Mucosa of gallbladder (tissue), 1 donor: ENCODE measurements at places on chromosomes 2 and 18. TPM values are rescaled to one million over a fixed set of nuclear protein-coding genes. Genes with fewer than 3 reads are reported as not detected.

Gene GCG
- 0.17 TPM for total RNA-seq

Gene LOXHD1
- total RNA-seq, result 0.12 TPM

Gene PTH2R
- 1.1 TPM for total RNA-seq

DNA sequence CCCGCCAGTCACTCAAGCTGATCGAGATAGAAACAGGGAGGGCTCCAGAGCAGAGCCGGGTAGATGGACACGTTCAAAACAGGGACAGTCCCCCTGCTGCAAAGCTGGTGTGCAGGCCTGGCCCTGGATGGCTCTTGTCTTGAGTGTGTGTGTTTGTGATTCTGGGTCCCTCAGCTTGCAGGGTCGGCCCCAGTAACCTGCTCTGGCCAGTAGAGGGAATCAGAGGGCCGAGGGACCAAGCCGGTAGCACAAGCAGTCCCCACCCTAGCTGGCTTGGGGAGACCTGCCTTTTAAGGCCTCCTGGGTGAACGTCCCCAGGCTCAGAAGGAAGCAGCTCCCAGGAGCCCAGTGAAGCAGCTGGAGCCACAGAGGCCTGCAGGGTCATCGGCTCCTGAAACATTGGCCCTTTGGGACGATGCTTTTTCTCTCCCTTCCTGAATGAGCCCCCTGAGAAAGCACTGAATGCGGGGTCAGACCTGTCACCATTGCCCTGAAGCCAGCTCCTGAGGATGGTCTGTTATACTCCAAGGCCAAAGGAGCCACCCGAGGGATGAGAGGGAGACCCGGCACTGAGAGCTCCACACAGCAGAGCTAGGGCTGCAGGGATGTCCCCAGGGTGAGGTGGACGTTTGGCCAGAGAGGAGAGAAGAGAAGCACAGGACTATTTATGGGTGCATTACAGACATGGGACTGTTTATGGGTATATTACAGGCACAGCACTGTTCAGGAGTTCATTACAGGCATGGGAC is 15.4 kb upstream of the MLPH start:
- DNase-seq, result no peak

Gene SLC35G4
- not detected for total RNA-seq

DNA sequence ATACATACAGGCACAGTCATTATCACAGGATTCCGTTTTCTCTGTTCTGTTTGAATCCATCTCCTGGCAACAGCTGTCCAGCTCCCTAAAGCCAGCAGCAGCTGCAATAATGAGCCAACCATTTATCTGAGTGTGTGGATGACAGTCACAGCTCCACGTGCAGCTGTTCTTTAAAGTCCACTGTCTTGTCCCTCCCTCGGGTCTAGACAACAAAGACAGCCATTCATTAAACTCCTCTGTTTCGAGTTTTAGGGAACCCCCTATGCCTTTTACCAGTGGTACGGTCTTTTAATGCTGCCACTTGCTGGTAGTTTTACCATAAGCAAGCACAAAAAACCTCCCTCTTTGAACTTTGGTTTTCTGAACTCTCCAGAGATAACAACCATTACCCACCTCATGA is 16.0 kb upstream of the MSGN1 start:
- no peak for DNase-seq

Gene RETREG2
- 116 TPM for total RNA-seq

DNA sequence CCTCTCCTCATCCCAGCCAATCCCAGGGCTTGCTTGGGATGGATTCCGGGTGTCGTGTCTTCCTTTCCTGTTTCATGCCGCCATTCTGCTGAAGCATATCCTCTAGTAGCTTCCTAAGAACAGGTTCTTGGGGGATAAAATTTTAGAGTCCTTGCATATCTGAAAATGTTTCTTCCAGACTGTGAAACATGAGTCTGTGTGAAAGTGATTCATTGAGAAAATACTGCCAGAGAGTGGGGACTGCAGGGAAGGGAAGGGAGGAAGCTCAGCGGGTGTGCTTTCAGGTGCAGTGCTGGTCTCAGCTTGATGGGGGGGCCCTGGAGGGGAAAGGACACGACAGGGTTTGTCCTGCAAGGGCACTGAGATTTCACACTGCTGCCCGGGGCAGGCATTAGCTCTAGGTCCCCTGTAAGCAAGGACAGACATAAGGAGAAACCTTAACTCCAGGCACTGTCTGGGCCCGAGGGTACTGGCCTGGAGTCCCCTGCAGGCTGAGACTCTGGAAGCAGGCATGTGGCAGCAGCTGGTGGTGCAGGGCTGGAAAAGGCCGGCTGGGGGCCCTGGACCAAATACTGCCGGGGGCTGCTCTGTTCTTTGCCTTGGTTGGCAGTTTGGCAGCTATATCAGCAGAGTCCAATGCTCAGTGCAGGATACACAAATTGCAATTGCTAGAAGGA is 97.6 kb upstream of the HS6ST1 start:
- DNase-seq, result peak; percentile 8

DNA sequence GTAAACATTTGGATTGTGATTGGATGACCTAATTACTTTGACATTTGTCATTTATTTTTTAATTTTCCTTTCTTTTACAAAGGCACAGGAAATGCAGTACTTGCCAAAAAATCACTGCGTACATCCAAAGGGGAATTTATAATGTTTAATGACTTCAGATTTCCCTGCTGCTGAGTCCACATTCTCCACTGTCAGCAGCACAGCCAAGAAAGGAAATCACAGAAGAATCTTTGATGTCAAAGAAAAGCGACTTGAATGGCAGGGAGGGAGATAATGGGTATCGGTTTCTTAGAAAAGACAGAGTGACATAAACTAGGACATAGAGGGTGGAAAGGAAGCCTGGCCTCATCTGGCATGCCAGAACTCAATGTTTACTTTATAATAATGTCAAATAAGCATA is 41.4 kb upstream of the COPS8 start:
- no peak for DNase-seq

Gene LRP2
- 13.6 TPM for total RNA-seq

DNA sequence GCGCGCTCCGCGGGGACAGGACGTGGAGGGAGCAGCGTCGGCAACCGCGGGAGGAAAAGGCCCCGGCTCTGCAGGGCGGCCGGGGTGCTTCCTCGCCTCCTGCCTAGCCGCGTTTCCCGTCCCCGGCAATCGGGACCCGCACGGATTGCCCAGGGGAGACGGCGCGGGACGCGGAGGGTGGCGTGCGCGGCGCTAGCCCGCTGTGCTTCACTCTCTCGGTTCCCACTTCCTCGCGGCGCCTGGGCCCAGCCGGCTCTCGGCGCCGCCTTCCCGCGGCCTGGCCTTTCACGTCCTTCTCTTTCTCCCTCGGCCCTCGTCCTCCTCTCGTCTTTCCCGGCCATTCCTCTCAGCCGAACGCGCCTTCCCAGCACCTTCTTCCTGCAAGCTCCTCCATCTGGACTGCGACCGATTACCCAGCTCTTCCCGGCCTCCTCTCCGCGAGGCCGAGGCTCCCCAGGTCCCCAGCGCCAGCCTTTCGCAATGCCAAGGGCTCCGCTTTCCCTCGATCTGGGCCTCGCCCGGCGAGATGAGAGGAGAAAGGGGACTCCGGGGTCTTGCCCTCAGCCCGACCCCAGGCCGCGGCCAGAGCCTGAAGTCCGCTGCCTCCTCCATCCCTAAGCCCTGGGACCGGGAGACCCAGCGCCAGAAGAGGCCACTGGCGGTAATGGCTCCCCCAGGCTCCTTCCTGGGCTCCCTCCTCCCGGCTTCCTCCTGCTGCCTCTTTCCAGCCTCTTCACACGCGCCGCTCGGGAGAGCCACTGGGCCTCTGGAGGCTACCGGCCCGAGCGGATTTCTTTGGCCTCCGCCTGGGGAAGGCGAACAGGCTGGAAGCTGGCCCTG is 34.3 kb upstream of the ATP6V1B1 start:
- no peak for DNase-seq

Gene TACR1
- 0.83 TPM for total RNA-seq

DNA sequence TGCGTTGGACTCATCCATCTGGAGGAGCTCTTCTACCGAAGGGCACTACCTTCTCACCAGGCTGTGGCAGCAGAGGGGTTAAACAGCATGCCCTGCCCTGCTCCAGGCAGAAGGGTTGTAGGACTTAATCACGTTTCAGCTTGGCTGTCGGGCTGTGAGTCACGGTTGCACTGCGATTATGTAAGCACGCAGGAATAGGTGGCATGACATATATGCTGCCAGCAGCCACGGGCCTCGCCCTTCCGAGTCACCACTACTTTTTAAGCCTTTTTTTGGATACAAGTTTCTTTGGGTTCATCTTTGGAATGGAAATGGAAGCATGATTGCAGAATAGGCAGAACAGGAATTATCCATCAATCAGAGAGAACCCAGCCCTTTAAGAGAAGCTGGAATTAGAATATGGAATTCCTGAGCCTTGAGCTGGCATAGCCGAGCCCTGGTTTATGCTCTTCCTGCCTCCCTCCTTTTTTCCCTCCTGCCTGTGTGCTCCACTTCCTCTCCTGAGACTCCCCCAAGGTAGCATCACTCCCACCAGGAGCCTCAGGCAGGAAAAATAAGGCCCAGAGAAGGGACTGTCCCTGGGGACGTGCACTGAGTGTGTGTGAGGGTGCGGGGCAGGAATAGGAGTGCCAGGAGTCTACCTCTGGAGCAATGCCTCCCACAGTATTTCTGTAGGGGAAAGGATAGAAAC is 86.8 kb downstream of the SEMA4F start:
- peak; percentile 67 for DNase-seq

DNA sequence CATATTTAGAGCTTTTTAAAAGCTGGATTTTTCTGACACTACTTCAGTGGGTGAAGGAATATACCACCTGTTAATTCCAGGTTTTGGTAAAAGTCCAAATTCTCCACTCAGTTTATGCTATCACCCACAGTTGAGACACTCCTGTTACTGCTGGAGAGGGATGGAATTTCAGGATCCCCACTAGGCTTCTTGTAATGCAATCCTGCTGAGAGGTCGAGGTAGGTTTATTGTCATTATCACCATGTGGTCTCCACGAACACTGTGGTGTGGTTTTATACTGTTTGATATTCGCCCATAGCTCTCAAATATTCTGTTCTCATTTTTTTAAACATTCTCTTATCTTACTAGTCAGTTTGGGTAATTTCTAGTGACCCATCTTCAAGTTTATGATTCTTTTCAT is 167.9 kb downstream of the CCDC102B start:
- no peak for DNase-seq

Gene REL
- 14.0 TPM for total RNA-seq

Gene DSC2
- 12.6 TPM for total RNA-seq

GRCh38 chr2:20061476-20061875 is 10.0 kb upstream of the LAPTM4A start:
- DNase-seq, result no peak

- no peak for DNase-seq
These were observed 2.2 kb downstream of the STON1 start for GRCh38 chr2:48532174-48532573.

Gene INHBB
- total RNA-seq, result 1.1 TPM

Gene ICOS
- 0.98 TPM for total RNA-seq

DNA sequence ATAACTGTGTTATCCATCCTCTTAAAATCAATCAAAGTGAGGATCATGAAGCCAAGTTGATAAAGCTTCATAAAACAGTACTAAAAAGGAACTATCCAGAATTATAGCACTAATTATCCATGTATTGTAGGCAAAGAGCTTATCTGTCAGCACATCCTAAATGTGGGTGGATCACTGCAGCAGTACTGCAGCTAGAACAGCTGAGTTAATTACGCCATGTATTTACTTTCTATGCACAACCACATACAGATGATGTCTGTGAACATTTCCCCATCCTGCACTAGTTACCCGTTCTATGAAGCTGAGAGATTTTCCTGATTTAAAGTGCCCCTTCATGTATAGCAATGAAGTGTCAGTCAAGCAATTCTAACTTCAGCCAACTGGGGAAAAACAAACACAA is 96.6 kb downstream of the RAPH1 start:
- no peak for DNase-seq

DNA sequence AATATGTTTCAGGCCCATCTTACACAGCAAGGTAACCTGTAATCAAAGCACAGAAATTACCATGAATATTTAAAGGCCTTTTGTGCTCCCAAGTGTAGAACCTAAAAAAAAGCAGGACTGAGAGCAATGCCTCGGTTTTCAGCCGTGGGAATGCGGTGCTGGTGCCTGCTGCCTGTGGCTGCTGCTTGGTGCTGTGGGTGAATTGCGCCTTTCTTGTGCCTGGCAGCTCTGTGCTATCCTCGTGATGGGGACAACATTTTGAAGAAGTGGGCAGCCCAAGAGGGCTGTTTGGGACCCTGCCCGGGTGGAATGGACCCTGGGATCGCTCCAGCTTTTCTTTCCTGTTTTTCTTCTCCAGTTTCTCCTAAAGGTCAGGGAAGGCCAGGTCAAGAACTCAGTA is 91.2 kb downstream of the ASAP2 start:
- DNase-seq, result no peak

DNA sequence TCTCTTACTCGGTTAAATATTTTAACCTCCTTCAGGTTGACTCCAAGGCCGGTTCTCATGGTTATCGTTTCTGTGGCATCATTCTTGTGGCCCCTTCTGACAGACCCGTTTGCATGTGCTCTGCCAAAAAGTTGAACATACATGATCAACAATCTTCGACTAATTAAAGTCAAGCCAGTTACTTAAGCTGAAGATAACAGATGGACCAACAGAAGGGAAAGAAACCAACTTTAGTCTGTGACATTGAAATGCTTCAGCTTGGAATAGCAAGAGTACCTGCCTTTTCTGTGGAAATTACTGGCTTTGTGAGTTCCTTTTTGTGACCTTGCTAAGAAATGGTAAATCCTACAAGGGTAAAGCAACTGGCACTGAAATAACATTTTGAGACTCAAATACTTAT is 1429.1 kb downstream of the LRP1B start:
- no peak for DNase-seq

DNA sequence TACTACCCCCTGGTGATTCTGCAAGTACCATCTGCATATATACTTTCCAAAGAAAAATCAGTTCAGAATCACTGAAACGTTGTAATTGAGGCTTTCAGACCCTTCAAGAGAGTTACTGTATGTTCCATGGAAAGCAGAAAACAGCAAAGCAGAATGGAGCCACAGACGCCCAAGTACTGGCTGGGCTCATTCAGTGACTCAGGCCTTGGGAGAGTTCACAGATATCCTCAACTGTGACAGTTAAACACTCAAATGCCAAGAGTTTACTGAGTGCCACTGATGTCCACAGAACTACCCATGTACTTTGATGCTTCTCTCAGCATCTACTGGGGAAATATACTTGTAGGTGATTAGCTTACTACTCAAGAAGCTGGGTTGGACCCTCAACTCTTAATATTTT is 303.4 kb downstream of the TCF4 start:
- no peak for DNase-seq

DNA sequence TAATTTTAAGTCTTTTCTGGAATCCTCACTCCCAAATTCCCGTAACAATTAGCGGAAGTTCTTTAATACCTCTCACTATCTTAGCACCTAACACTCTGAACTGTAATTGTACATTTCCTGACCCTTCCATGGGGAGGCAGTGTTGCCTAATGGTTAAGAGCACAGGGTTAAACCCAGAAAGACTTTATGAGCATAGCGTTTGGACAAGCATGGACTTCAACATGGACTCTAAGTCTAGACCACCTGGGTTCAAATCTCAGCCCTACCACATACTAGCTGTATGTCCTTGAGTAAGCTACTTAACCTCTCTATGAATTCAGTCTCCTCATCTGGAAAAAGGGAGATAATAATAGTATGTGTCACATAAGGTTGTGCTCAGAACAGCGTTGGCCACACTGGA is 13.0 kb downstream of the ANTXR1 start:
- DNase-seq, result peak; percentile 60

- no peak for DNase-seq
These were observed 73.9 kb downstream of the MAP4K4 start for GRCh38 chr2:101771227-101771902.
